ENCODE measurements at places on chromosomes 3 and 15.

- DNase-seq: no peak
Measured at GRCh38 chr3:129462361-129462968, 22.4 kb downstream of the IFT122 start.

GRCh38 chr3:45676325-45677032 lies 12.7 kb upstream of the SACM1L start:
- DNase-seq: no peak

DNA sequence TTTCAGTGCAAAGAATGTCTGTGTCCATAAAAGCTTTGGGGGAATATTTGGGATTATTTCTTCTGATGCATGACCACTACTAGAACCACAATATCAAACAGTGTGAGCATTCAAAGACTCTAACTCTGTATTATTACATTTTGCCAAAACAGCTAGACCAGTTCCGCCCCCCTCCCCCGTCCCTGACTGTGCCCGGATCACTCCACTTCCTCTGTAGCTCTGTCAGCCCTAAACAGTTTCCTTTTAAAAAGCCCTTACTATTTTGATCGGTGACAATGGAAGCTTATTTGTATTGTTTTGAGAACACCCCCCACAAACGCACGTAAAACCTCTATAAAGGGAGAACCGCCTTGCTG lies 36.6 kb upstream of the EPHB3 start:
- DNase-seq: no peak

- DNase-seq: no peak
Measured at GRCh38 chr15:63187589-63188226, 1.7 kb upstream of the RAB8B start.

GRCh38 chr3:22959593-22959992 lies 243.5 kb upstream of the UBE2E2 start:
- no peak for DNase-seq

DNA sequence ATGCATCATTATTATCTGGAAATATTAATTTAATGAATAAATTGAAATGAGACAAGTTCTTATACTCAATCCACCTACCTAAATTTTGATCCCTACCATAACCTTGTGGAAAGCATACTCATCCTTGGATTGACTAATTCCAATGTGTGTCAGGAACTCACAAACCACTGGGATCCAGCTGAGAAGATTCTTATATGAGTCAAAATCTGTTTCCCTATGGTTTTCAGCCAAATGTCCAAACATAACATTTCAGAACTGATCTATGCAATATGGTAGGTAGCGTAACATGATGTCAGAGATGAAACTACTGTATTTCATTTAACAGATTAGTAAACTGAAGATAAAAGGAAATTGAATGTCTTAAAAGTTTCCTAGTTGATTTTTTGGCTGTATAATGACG lies 250.0 kb downstream of the PLOD2 start:
- peak; percentile 45 for DNase-seq

GRCh38 chr15:48119277-48119676 lies 1.5 kb upstream of the SLC24A5 start:
- no peak for DNase-seq

- DNase-seq: peak; percentile 46
Measured at GRCh38 chr3:197125636-197126035, 96.0 kb upstream of the MELTF start.

DNA sequence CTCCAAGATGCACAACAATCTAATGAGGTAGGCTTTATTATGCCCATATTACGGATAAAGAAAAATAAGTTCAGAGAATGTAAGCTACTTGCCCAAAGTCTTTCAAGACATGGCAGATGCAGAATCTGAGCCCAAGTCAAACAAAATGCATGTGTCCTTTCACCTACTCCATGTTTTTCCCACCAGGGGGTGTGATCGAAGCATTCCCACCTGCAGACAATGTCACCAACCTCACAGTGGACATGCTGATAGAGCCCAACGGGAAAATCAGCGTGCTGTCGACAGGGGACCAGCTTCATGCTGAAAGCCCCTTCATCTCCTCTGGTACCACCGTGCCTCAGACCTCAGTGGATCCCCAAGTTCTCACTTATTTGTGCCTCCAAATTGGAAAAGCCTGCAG lies 99.8 kb upstream of the C15orf61 start:
- no peak for DNase-seq

DNA sequence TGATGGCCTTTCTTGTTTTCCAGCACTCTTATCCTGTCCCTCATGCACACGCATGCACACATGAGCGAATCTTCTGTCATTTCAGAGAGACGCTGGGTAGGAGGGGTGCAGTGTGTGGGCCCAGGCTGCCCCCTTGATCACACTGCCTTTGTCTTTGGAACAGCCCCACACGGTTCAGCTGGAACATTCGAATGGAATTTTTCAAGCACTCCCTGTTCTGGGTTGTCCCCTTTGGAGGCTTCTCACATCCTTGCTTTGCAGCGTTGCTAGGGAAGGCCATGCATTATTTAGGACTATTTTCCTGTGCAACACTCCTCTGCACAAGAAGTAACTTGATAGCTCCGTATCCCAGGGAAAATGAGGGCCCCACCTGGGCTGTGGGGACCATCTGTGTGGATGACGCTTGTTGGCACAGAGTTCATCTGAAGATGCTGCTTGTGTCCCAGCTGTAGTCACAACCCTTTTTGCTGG lies 78.4 kb downstream of the SPSB4 start:
- DNase-seq: no peak

DNA sequence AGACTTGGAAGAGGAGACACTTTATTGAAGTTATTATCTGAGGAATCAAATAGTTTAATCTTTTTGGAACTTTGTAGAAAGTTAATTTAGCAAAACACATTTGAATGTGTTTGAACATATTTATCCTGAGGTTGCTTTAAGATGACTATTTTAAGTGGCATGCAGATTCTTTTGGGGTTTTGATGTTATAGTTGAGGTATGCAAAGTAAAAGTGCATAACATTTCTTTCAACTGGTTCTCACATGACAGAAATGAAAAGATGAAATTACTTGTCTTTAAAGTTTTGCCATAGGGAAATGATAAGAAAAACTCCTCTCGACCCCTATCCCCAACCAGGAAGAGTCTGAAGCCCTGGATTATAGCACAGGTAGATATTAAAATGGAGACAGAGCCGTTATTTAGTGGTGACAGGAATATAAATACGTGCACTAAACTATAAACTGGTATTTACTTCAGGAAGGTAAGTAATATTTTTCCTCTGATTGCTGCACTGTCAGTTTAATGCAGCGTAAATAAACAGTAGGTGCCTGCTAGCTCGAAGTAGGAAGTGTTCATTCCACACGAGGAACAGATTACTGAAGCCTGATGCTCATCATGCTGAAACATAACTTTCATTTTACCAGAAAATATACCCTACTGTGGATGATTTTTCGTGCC lies 15.1 kb upstream of the SATB1 start:
- peak; percentile 49 for DNase-seq

Measured in fibroblast of upper back skin (primary cell).